ENCODE measurements at places on chromosomes 12 and 14. TPM values are rescaled to one million over a fixed set of nuclear protein-coding genes. Genes with fewer than 3 reads are reported as not detected.
A peak's percentile ranks its signal among the peaks of the same experiment; 100 is the strongest.

- peaks cover 22% of the 10 kb centered on the region for H3K4me1 ChIP-seq
- no peak overlapping the region for H3K4me3 ChIP-seq
- H3K27ac ChIP-seq = no peak overlapping the region
- no peaks in the 10 kb centered on the region for H3K27me3 ChIP-seq
- no peaks in the 10 kb centered on the region for H3K36me3 ChIP-seq
These were observed 11.7 kb downstream of the EPS8 start for GRCh38 chr12:15777355-15778012.

DNA sequence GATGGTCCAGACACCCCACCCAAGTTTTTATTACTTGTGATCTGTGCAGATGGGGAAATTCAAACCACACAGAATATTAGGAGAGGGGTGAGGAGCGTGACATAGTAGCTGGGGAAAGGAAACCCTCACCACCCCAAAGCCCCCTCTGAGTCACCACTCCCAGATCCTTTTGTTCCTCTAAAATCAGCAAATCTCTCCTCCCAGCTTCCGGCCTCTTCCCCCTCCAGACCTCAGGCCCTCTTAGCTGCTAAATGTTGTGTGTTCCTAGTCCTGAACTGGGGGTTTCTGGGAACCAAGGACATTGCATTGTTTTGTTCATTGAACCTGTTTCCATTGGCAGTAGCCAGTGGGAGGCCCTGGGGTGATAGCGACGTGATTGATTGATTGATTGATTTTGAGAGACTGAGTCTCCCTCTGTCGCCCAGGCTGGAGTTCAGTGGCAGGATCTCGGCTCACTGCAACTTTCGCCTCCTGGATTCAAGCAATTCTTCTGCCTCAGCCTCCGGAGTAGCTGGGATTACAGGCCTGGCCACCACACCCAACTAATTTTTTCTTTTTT, 5.9 kb upstream of the ORAI1 start:
- no peak overlapping the region for H3K27ac ChIP-seq
- H3K4me3 ChIP-seq = no peak overlapping the region
- H3K36me3 ChIP-seq = no peaks in the 10 kb centered on the region
- H3K4me1 ChIP-seq = peaks cover 6% of the 10 kb centered on the region
- no peaks in the 10 kb centered on the region for H3K27me3 ChIP-seq
- peak; percentile 19 for DNase-seq

KERA gene
- total RNA-seq = not detected

DNA sequence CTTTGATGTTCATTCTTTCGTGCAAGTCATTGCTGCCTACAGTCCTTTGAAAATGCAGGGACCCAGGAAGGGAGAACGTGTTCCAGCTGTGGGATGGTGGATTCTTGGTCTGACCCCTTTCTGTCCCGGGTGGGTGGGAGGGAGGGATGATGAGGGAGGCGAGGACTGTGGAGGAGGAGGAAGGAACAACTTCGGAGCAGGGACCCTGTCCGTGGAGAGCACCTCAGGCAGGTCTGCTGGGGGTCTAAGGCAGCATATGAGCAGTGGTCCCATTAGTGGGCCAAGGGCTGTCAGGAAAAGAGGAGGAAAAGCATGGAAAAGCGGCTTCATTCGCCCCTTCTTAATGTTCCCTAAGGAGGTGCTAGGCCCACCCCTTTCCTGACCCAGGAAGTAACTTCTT, 36.0 kb downstream of the CACNA2D4 start:
- no peak overlapping the region for H3K4me3 ChIP-seq
- no peak overlapping the region for H3K27ac ChIP-seq
- DNase-seq = no peak
- H3K36me3 ChIP-seq = no peaks in the 10 kb centered on the region
- no peaks in the 10 kb centered on the region for H3K4me1 ChIP-seq

- H3K27me3 ChIP-seq = no peaks in the 10 kb centered on the region
- no peaks in the 10 kb centered on the region for H3K4me1 ChIP-seq
- H3K4me3 ChIP-seq = no peak overlapping the region
- DNase-seq = no peak
These were observed 19.5 kb downstream of the PTGDR start for GRCh38 chr14:52286661-52287649.

GRCh38 chr12:104226672-104227071, 11.1 kb downstream of the TXNRD1 start:
- H3K27ac ChIP-seq = no peak overlapping the region
- no peaks in the 10 kb centered on the region for H3K36me3 ChIP-seq
- no peak overlapping the region for H3K4me3 ChIP-seq
- no peaks in the 10 kb centered on the region for H3K27me3 ChIP-seq

- H3K4me1 ChIP-seq = no peaks in the 10 kb centered on the region
- H3K36me3 ChIP-seq = no peaks in the 10 kb centered on the region
- H3K27ac ChIP-seq = no peak overlapping the region
These were observed 14.9 kb upstream of the FKBP11 start for GRCh38 chr12:48940181-48940580.

NKX2-1 gene
- total RNA-seq = not detected

DNA sequence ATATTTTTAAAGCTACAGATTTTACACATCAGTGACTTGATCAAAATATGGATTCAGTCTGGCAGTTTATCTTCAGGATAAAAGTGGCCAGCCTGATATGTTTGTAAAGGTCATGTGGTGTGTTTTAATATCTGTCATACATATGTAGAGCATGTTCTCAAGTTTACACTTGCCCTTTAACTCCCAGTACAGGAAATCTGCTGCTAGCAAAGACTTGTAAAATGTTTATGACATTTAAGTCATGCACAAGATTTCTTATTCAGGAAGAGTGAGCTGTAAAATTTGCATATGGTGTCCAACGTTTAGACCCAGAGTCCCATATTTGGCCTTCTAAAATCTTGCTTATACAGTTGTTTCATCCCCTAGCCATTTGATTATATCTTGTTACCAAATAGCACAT, 197.5 kb upstream of the FLRT2 start:
- no peak overlapping the region for H3K27ac ChIP-seq
- H3K4me1 ChIP-seq = no peaks in the 10 kb centered on the region
- no peaks in the 10 kb centered on the region for H3K27me3 ChIP-seq
- H3K4me3 ChIP-seq = no peak overlapping the region
- DNase-seq = no peak
- H3K36me3 ChIP-seq = no peaks in the 10 kb centered on the region

GCH1 gene
- total RNA-seq = 6.0 TPM

RIN3 gene
- 3.3 TPM for total RNA-seq

- H3K4me1 ChIP-seq = no peaks in the 10 kb centered on the region
- H3K36me3 ChIP-seq = no peaks in the 10 kb centered on the region
- no peaks in the 10 kb centered on the region for H3K27me3 ChIP-seq
- no peak overlapping the region for H3K27ac ChIP-seq
These were observed 31.0 kb downstream of the GNPTAB start for GRCh38 chr12:101799774-101800173.

POTEG gene
- not detected for total RNA-seq

DNA sequence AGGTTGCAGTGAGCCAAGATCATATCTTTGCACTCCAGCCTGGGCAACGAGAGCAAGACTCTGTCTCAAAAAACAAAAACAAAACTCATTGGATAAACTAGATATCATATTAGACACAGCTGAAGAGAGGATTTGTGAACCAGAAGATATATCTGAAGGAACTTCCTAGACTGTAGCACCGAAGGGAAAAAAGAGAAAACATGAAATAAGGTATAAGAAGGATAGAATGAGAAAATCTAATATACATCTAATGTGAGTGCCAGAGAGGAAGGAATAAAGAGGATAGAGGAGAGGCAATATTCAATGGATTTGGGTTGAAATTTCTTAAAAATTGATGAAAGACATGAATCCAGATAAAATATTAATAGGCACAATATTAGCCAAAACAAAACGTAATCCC, 22.5 kb downstream of the TMPRSS12 start:
- no peak overlapping the region for H3K27ac ChIP-seq
- no peaks in the 10 kb centered on the region for H3K27me3 ChIP-seq
- no peaks in the 10 kb centered on the region for H3K4me1 ChIP-seq
- no peak overlapping the region for H3K4me3 ChIP-seq
- H3K36me3 ChIP-seq = no peaks in the 10 kb centered on the region
- no peak for DNase-seq

DNA sequence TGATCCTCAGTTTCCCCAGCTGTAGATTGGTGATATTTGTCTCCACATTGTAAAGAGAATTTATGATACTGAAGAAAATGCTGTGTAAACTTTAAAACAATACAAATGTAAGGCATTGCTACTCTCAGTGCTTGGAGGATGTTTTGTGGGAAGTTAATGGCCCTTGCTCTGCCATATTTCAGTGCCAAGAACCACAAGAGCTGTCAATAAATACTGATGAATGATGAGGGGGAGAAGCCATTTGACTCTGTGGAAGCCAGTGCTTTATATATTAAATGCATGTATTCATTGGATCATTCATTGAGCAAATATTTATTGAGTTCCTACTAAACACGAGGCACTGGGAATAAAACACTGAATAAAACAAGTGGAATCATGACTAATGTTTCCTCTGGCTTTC, 30.8 kb downstream of the CACNA1C start:
- DNase-seq = no peak
- H3K27ac ChIP-seq = no peak overlapping the region
- H3K27me3 ChIP-seq = no peaks in the 10 kb centered on the region
- H3K36me3 ChIP-seq = no peaks in the 10 kb centered on the region
- no peak overlapping the region for H3K4me3 ChIP-seq
- H3K4me1 ChIP-seq = no peaks in the 10 kb centered on the region

- no peaks in the 10 kb centered on the region for H3K27me3 ChIP-seq
- H3K4me3 ChIP-seq = no peak overlapping the region
- H3K4me1 ChIP-seq = peaks cover 7% of the 10 kb centered on the region
- DNase-seq = no peak
- no peaks in the 10 kb centered on the region for H3K36me3 ChIP-seq
These were observed 42.9 kb upstream of the SINHCAF start for GRCh38 chr12:31368666-31369361.

GRCh38 chr14:87142551-87143211, 850.3 kb downstream of the GALC start:
- DNase-seq = no peak
- H3K27ac ChIP-seq = no peak overlapping the region
- H3K4me1 ChIP-seq = no peaks in the 10 kb centered on the region
- H3K27me3 ChIP-seq = no peaks in the 10 kb centered on the region
- no peaks in the 10 kb centered on the region for H3K36me3 ChIP-seq

GRCh38 chr12:74537126-74537706, 419 bp upstream of the ATXN7L3B start:
- DNase-seq = no peak
- peak overlapping the region; percentile 76 for H3K4me3 ChIP-seq
- peak overlapping the region; percentile 90 for H3K27ac ChIP-seq

All from body of pancreas (tissue), 4 donors.